Lung (tissue), 17 donors: ENCODE measurements at places on chromosomes 12 and 14.

DNA sequence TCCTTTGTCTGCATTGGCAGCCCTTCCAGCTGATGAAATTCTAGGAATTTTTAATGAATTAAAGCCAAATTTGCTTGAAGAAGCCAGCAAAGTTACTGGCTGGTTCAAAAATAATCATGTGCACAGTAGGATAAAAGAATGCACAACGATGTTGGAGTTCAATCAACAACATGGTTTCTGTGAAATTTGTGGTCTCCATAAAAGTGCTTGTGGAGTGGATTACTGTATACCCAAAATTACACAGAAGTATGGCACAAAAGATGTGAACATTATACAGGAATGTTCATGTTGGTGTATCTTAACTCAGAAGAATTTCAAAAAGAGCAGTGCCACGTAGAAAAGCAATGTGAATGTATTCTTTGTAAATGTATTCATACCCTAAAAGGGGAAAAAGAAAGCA, 105.0 kb upstream of the METAP2 start:
- no peak for DNase-seq

GRCh38 chr12:104764225-104765091, 193.6 kb downstream of the SLC41A2 start:
- DNase-seq, result no peak

DNA sequence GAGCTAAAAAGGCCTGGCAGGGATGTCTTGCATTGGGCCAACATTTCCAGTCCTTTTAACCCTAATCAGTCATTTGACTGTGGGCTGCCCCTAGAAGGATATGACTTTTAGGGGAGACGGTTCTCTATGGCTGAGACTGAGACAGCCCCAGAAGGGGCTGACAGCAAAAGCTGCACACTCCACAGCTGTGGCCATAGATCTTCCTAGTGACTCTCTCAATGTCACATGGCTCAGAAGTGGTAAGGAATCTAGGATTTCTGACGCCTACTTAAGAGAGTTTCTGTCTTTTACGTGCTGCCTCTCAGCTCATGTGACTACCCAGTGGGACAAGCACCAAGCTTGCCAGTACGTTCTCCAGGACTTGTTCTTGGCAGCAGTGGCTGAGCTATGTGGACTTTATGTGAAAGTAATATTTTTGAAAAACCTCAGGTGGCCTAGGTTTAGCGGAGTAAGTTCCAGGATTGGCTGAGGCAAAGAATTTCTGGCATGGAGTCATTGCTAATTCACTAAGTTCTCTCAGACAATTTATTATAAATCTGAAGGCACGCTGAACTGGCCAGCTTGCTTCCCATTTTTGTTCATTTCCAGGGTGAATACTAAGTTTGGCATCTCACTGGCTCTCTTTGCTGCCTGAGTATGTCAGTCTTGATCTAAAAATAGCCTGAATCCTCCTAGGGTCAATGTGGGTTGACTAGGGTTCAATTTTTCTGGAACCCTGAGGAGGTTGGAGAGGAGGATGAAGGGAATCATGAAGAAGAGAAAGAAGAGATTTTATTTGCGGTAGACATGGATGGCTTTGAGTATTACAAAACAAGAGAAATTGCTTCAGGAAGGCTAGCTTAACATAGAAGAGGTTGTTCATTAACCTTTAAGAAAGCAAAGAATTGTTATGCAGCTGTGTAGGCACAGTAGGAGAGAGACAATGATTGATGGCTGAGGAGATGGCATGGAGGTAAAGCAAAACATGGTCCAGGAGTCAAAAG, 271.8 kb downstream of the AEBP2 start:
- DNase-seq, result no peak

DNA sequence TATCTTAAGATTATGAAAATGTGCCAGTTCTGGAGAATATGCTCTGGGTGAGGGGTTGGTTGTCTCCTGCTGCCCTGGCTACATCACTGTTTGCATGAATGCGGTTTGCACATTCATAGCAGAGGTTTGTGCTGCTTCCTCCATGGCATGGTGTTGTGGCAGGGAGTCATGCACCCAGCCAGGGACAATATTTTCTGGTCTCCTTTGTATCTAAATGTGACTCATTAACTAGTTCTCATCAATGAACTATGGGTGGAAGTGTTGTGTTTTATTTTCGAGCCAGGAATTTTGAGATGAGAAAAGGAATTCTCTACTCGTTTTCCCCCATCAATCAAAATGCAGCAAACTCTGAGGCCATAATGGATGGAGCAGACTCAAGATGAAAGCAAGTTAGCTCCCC, 527.3 kb downstream of the SNAPC1 start:
- DNase-seq, result no peak

GRCh38 chr12:12147111-12147510, 76.4 kb downstream of the BCL2L14 start:
- no peak for DNase-seq

- DNase-seq, result no peak
These were observed 6.8 kb upstream of the TESPA1 start for GRCh38 chr12:54991161-54991990.

GRCh38 chr14:55769877-55770276, 189.9 kb downstream of the KTN1 start:
- no peak for DNase-seq

- DNase-seq, result peak; percentile 18
These were observed 219.7 kb upstream of the PRICKLE1 start for GRCh38 chr12:42809226-42809625.

GRCh38 chr14:102392506-102392905, 29.8 kb downstream of the TECPR2 start:
- DNase-seq, result no peak

GRCh38 chr14:60092526-60092920, 800 bp downstream of the PCNX4 start:
- peak; percentile 24 for DNase-seq

- no peak for DNase-seq
These were observed 110.3 kb downstream of the SLC38A1 start for GRCh38 chr12:46158501-46158900.

DNA sequence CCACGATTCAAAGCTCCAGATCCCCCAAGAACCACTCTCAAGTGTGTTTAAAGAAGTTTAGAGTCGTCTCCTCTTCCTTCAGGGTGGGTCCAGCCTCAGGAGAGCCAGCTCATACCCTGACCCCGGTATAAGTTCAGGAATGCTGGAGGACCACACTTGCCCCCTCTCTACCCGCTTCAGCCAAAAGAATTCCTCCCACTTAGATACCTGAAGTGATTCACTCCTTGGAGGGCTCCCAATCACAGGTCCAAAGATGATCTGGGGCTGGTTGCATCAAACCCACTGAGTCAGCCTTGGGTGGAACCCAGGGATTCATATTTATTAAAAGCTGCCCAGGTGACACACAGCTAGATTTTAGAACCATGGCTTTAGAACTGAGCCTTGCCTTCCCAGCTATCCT, 133.5 kb upstream of the PARP11 start:
- no peak for DNase-seq
